ENCODE measurements at places on chromosomes 11 and 22. TPM values are rescaled to one million over a fixed set of nuclear protein-coding genes. Genes with fewer than 3 reads are reported as not detected.

DNA sequence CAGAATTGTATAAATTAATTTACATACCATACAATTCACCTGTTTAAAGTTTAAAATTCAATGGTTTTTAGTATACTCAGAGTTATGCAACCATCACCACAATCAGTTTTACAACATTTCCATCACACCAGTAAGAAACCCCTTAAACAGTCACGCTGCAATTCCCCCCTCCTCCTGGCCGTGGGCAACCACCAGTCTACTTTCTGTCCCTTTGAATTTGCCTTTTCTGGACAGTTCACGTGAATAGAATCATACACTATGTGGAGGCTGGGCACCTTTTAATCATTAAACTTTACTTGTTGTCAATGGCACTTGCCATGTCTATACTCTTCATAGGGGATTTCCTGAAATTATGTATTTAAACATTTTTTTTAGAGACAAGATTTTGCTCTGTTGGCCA lies 20.1 kb upstream of the SWAP70 start:
- no peaks in the 10 kb centered on the region for H3K36me3 ChIP-seq
- no peaks in the 10 kb centered on the region for H3K4me1 ChIP-seq
- no peak overlapping the region for H3K27ac ChIP-seq
- H3K27me3 ChIP-seq = no peaks in the 10 kb centered on the region
- DNase-seq = no peak

GRCh38 chr22:32591620-32592019 lies 117.0 kb downstream of the FBXO7 start:
- no peaks in the 10 kb centered on the region for H3K36me3 ChIP-seq
- DNase-seq = no peak
- H3K4me1 ChIP-seq = no peaks in the 10 kb centered on the region
- H3K27ac ChIP-seq = no peak overlapping the region
- H3K4me3 ChIP-seq = no peak overlapping the region
- peaks cover 4% of the 10 kb centered on the region for H3K27me3 ChIP-seq

DNA sequence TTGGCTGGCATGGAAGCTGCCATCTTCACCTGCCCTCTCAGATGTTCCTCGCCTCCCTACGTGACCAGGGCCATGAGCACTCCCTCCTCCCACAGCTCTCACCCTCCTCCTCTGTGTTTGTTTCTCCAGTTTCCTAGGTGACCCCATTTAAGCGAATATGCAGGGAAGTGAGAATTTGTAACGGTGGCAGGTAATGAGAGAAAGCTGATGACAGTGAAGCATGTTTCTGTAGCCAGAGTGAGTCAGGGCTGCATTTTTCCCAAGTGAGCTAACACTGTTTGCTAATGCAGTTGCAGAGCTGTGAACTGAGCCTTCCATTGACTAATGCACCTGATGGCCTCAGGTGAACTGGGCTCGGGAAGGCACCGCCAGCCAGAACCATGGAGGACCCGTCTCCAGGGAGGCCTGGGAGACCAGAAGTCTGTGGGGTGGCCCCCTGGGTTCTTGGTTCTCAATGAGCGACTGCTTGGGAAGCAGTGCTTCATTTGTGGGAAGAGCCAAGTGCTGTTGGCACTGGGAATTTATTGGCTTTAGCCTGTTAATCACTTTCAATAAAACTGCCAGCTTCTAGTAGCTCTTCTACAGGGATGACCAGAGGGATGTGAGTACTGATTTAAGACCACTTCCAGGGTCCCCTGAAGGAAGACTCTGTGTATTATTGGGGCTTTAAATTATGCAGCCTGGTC lies 64.5 kb downstream of the BARX2 start:
- H3K27me3 ChIP-seq = no peaks in the 10 kb centered on the region
- H3K36me3 ChIP-seq = peaks cover 32% of the 10 kb centered on the region

DNA sequence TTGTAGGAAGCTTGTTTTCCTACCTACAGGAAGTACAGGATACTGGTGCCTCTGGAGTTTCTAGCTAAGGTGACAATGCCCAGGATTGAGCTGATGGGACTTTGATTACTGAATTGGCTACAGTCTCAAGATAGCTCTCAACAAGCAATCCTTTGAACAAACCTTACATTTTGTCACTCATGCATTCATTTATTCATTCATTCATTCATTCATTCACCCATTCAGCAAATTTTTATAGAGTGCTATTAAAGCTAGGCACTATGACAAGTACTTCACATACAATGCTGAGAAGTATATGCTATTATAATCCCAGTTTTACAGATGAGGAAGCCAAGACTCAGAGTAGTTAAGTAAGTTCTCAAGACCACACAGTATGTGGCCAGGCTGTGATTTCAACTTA lies 103.1 kb upstream of the MTMR2 start:
- DNase-seq = no peak
- no peaks in the 10 kb centered on the region for H3K36me3 ChIP-seq
- H3K27me3 ChIP-seq = no peaks in the 10 kb centered on the region
- H3K4me1 ChIP-seq = peaks cover 8% of the 10 kb centered on the region

GRCh38 chr22:19353363-19354131 lies 62.0 kb upstream of the CLTCL1 start:
- peaks cover 35% of the 10 kb centered on the region for H3K36me3 ChIP-seq
- no peak for DNase-seq
- H3K27ac ChIP-seq = no peak overlapping the region
- no peaks in the 10 kb centered on the region for H3K27me3 ChIP-seq
- H3K4me1 ChIP-seq = no peaks in the 10 kb centered on the region

DNA sequence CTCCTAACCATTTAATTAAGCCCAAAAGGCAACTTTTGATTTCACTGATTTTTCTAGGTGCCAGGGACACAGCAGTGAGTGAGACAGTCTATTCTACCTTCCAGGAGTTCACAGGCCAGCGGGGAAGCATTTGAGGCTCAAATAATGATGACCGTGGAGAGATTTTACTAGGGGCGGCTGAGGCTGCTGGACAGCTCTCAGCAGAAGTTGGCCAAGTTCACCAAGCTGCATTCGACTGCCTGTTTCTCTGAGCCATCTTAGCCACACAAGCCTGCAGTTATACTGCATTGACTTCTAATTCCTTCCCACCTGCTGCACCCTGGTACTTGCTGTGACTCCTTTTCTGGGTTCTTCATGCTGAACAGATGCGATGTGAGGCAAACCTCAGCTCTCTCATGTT lies 168.9 kb upstream of the TBCEL start:
- DNase-seq = no peak
- peaks cover 28% of the 10 kb centered on the region for H3K27me3 ChIP-seq
- H3K27ac ChIP-seq = no peak overlapping the region
- no peaks in the 10 kb centered on the region for H3K36me3 ChIP-seq
- no peaks in the 10 kb centered on the region for H3K4me1 ChIP-seq
- no peak overlapping the region for H3K4me3 ChIP-seq

DNA sequence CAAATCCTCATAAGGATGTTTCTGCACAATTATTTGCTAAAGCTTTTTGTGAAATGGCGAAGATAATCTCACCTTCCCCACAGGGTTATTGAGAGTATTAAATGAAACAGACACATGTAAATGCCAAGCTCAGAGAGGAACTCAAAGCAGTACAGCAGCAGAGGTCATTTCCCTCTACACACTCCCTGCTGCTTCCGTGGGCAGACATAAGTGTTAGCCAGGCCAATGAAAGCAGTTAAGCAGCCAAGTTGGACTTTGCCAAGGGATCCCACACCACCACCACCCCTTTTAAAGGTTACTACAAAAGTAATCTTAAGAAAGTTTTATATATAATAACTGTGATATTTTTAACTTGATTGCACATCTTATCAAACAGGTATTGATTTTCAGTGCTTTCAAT lies 4.0 kb upstream of the FAM111A start:
- no peak overlapping the region for H3K4me3 ChIP-seq
- no peak for DNase-seq
- no peak overlapping the region for H3K27ac ChIP-seq
- no peaks in the 10 kb centered on the region for H3K36me3 ChIP-seq

GRCh38 chr11:93740730-93741093 lies 583 bp downstream of the TAF1D start:
- peaks cover 29% of the 10 kb centered on the region for H3K4me1 ChIP-seq
- H3K36me3 ChIP-seq = peaks cover 62% of the 10 kb centered on the region
- H3K4me3 ChIP-seq = peak overlapping the region; percentile 64

DNA sequence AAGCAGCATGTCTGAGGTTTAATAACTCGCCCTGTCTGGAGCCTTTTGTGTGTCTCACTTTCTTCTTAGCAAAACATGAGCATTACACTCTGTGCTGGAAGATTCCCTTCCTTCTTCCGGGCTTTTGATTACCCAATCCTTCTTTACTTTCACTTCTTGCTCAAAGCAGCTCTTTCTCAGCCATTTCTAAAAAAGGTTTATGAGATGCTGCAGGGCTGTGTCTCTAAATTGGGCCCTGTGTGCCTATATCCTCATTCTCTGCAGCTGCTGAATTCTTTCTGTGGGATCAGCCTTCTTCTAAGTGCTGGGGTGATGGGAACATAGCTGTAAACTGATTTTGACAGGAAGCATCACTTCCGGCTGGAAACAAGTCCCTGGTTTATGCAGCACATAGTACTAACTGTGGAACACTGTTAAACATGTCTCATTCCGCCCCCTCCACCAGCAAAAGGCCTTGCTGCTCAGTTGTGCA lies 71.8 kb downstream of the PIWIL4 start:
- no peaks in the 10 kb centered on the region for H3K4me1 ChIP-seq
- no peaks in the 10 kb centered on the region for H3K36me3 ChIP-seq
- no peak overlapping the region for H3K27ac ChIP-seq
- H3K4me3 ChIP-seq = no peak overlapping the region
- H3K27me3 ChIP-seq = no peaks in the 10 kb centered on the region
- no peak for DNase-seq

GRCh38 chr11:28547321-28547741 lies 439.1 kb downstream of the METTL15 start:
- peaks cover 5% of the 10 kb centered on the region for H3K4me1 ChIP-seq
- no peak overlapping the region for H3K4me3 ChIP-seq
- H3K27ac ChIP-seq = no peak overlapping the region

- DNase-seq = no peak
- H3K27ac ChIP-seq = no peak overlapping the region
- H3K36me3 ChIP-seq = no peaks in the 10 kb centered on the region
- no peak overlapping the region for H3K4me3 ChIP-seq
Observed at GRCh38 chr11:17934194-17934593, 78.7 kb downstream of the SERGEF start.

DNA sequence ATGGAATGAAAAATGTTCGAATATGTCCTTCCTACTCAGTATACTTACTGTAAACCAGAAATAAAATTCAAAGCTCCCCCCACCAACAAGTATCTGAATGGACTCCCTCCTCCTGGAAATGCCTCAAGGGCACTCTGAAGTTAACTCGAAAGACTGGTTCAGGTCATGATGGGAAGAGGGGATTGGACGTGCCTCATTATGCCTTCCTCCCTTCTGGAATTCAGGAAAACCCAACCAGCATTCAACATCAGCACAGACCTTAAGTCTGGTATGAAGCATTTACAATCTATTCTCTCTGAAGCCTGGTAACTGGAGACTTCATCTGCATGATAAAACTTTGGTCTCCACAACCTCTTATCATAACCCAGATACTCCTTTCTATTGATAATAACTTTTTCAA lies 428.3 kb upstream of the RAG2 start:
- H3K27ac ChIP-seq = no peak overlapping the region
- no peak for DNase-seq
- no peaks in the 10 kb centered on the region for H3K27me3 ChIP-seq
- H3K4me3 ChIP-seq = no peak overlapping the region
- H3K4me1 ChIP-seq = no peaks in the 10 kb centered on the region

DNA sequence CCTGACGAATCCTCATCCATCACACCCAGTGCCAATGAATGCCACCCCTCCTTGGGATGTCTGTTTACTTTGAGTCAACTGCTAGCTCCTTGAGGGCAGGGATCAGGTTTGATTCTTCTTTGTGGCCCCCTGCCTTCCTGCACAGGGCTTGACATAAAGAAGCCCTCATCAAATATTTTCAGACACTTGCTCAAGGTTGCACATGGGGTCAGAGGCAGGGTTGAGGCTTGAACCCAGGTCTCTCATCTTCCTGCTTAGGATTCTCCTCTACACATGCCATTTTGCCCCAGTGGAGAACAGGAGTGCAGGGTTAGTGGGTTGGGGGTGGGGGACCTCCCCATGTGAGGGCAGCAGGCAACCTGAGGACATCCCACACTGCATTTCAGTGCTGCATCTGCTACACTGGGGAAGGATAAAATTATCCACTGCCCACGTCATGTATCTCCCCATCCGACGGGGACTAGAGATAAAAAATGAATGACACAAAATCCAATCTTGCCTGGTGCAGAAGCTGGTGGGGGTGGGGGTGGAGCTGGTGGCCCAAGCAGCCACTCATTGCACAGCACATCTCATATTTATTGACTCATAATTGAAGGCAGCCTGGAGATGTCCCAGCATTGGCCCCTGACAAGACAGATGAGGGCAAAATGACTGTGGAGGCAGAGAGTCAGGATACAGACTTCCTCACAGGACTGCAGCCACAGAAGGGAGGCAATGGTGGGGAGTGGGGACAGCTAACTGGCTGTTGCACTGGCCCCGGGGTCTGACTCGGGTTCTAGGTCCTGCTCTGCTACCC lies 41.3 kb downstream of the NEU3 start:
- no peaks in the 10 kb centered on the region for H3K36me3 ChIP-seq
- H3K4me3 ChIP-seq = no peak overlapping the region
- H3K27me3 ChIP-seq = no peaks in the 10 kb centered on the region
- H3K27ac ChIP-seq = no peak overlapping the region
- DNase-seq = no peak

GRCh38 chr11:131671734-131672133 lies 301.3 kb downstream of the NTM start:
- DNase-seq = no peak
- no peak overlapping the region for H3K27ac ChIP-seq
- H3K36me3 ChIP-seq = no peaks in the 10 kb centered on the region
- no peak overlapping the region for H3K4me3 ChIP-seq
- H3K27me3 ChIP-seq = peaks cover 16% of the 10 kb centered on the region

C11orf42 gene
- not detected for total RNA-seq

SEZ6L gene
- 6.3 TPM for total RNA-seq

TCN1 gene
- not detected for total RNA-seq

TSG101 gene
- total RNA-seq = 49.1 TPM

MUC2 gene
- not detected for total RNA-seq

All from A673 (cell line).